HL-60 (cell line): ENCODE measurements at places on chromosomes 13 and 19.

GRCh38 chr19:37413313-37414084 lies 42.6 kb downstream of the ZNF527 start:
- no peak for DNase-seq

GRCh38 chr13:79541426-79542049 lies 60.6 kb downstream of the NDFIP2 start:
- no peak for DNase-seq

GRCh38 chr13:100694722-100695508 lies 20.3 kb upstream of the TMTC4 start:
- no peak for DNase-seq

DNA sequence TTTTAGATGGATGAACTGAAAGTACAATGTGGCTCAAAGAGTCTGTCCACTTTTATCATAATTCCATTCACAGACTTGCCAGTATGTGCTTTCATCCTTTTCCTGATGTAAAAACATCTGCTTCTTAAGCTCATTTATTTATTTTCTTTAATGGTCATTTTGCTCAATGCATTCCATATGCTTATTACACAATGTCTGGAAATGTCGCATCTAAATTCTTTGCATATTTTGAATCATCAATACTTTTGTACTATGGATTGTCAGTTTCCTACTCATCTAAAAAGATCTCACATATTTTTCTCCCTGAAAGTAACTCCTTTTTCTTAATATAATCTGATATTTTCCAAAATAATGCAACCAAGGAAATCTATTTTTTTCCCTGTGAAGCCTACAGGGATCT lies 1315.8 kb downstream of the EFNB2 start:
- no peak for DNase-seq

GRCh38 chr19:16901491-16902175 lies 12.8 kb downstream of the F2RL3 start:
- no peak for DNase-seq

GRCh38 chr13:98105929-98106336 lies 37.0 kb upstream of the FARP1 start:
- DNase-seq = no peak

DNA sequence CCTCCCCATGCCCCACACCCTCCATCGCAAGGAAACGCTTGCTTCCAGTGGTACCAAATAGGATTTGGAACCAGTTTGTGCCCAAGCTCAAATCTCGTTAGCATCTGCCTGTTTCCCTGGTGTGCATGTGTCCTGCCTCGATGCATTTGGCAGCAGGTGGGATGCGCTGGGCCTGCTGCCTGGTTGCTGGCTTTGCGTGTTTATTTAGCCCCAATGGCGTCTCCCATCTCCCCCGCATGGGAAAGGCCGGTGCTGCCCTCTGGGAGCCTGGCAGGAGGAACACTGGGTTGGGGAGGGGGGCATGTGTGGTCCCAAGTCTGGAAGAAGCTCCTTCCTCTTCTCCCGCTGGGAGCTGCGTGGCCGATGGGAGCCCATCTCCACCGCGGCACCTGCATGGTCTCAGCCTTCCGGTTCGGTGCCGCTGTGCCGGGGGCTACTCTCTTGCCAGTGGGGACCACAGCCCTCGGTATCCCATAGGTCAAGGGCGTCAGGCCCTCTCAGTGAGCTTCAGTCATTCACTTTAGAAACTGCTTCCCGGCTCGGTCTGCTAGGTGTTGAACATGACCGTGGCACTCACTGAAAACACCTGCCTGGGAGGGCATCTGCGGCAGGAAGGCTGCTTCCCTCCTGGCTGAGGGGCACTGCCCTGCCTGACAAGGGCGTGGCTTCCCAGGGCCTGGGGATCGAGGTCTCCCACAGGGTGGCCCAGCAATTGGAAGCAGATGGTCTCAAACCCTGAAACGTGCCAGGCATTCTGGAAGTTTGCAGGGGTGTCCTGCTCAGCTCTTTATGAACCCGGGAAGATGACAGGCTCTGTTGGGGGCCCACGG lies 11.8 kb upstream of the F7 start:
- no peak for DNase-seq

DNA sequence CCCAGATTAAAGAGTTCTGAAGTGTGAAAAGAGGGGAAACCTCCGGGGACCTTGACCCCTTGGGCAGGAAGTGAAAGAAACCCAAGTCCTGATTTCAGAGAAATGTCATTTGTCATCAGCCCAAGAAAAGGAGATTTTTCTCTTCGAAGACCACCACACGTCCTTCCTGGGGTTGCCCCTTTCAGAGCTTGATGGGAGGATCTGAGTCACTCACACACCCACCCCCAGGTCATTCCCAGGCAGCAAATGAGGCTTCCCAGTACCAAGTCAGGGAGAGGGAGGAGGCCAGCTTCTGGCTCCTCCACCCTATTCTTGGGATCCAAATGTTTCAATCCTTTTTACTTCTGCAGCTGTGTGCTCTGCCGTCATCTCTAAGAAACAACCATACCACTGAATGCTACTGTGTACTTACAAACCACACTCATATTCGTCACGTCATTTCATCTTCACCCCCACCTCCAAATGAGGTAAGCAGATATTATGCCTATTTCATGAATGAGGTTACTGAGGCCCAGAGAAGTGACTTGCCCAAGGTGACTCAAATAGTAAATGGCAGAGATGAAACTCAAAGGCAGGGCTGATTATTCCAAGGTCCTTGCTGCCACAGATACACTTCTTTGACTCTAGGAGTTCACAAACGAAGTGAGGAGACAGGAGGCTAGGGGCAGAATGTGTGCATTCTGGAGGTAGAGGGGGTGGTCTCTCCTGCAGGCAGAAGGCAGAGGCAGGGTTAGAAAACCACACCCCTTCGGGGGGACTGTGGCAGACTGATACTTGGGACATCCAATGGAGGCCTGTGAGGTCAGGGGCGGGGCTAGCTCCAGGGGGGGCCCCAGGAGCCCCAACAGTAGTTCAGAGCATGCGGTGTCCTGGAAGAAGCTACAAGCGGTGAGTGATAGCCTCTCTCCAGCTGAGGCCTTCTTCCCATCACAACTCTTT lies 5.0 kb upstream of the KMT2B start:
- DNase-seq = no peak
